Activated CD4-positive, alpha-beta T cell treated with anti-CD3 and anti-CD28 coated beads, Interleukin-10, Interleukin-2, amounts not matched to agents 100 ng/mL and 50 ng/mL, durations not matched to agents 16 hours and 8 hours (primary cell): ENCODE measurements at places on chromosomes 13 and 19.

GRCh38 chr13:80341756-80342370 lies 937 bp upstream of the SPRY2 start:
- DNase-seq = no peak

- peak; percentile 28 for DNase-seq
Observed at GRCh38 chr13:42215578-42216421, 56.2 kb upstream of the AKAP11 start.

GRCh38 chr13:112783135-112783977 lies 93.5 kb downstream of the ATP11A start:
- DNase-seq = no peak

DNA sequence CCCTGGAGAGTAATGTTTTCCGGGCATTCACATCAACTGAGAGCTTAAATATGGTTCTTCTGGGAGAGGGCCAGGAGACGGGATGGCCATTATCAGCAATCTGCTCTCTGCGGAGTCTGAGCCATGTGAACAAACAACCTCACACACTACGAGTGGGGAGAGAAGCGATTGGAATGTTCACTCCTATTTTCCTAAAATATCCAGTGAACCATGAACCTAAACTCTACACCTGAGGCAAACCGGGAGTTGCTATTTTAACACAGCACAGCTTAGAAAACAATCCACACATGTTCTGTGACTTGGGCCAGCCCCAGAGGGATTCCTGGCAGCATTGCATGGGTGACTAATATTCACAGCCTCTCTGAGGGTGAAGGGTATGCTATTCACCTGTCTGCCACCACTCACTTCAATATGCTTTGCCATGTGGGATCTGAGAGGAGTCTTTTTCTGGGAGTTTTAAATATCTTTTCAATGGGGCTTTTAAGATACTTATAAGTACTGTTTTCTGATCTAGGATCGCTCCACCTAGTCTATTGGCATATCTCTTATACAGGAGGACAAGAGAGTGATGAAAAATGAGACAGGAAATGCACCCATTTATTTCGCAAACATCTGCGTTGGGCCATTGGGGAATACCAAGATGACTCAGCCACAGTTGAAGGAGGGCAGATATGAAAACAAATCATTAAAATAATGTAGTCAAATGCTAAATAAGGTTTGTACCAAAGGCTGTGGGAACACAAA lies 72.6 kb upstream of the SERP2 start:
- peak; percentile 81 for DNase-seq

- no peak for DNase-seq
Observed at GRCh38 chr19:57557659-57558058, 2.0 kb downstream of the ZNF550 start.

GRCh38 chr13:20188667-20189553 lies 3.8 kb downstream of the GJB2 start:
- DNase-seq = no peak

DNA sequence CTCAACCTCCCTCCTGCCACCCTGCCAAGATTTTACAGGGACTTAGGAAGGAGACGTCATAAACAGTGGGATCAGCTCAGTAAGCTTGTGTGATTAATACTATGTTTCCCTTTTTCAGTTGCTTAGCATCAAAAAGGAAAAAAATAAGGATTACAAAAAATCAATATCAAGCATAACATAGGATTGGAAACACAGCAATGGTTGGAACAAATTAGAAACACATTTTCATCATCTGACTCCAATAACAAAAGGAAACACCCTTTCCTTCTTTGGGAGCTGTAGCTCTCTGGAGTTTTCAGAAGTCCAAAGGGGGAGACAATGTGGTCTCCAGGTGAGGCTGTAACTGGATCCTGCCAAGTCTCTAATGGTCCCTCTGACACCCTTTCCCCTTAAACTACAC lies 233.4 kb downstream of the B3GLCT start:
- DNase-seq = no peak

- DNase-seq = no peak
Observed at GRCh38 chr19:55616395-55616875, 7.9 kb downstream of the ZNF784 start.

DNA sequence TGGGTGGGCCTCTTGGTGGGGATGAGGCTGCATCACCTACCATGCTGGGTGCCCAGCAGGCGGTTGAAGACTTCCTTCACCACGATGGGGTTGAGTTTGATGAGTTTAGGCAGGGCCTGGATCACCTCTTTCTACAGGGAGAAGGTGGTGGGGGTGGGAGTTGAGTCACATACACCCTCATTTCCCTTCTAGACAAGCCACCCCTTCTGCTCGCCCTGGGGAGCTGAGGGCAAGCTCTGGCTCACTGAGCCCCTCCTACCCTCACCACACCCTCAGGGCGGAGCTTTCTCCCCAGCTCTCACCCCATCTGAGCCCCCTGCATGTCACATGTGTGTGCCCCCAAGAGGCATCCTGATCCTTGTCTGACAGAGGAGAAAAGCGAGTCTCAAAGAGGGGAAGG lies 7.6 kb upstream of the RSPH6A start:
- no peak for DNase-seq

DNA sequence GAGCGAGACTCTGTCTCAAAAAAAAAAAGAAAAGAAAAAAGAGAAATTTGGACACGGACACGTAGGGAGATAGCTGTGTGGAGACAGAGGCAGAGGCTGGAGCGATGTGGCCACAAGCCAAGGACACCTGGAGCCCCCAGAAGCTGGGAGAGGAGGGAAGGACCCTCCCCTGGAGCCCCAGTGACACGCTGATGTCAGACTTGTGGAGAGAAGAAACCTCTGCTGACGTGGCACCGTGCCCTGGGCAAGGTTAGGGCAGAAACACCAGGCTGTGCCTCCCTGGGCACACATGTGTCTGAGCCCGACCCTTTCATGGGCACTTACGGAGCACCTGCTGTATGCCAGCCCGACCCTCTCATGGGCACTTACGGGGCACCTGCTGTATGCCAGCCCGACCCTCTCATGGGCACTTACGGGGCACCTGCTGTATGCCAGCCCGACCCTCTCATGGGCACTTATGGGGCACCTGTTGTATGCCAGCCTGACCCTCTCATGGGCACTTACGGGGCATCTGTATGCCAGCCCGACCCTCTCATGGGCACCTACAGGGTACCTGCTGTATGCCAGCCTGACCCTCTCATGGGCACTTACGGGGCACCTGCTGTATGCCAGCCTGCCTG lies 17.8 kb downstream of the ARID3A start:
- DNase-seq = no peak

DNA sequence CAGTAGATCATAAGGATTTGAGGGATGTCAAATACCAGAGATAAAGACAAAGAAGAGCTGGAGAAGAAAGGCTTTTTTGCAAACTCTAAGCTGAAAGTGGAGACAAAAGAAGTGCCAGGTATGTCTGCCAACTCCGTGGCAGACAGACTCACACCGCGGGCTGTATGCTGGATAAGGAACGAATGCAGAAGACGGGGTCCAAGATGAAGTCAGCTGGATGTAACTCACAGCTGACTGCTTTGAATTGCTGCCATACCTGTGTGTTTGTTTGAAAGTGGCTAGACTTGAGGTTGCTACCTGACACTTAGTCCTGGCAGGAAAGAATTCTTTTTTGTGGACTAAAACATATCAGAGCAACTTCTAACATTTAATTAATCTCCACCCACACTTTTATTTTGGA lies 398.8 kb downstream of the DLEU7 start:
- no peak for DNase-seq

- DNase-seq = peak; percentile 80
Observed at GRCh38 chr13:46160471-46161066, 21.4 kb downstream of the LCP1 start.

- no peak for DNase-seq
Observed at GRCh38 chr19:33902802-33903488, 106.3 kb downstream of the KCTD15 start.

DNA sequence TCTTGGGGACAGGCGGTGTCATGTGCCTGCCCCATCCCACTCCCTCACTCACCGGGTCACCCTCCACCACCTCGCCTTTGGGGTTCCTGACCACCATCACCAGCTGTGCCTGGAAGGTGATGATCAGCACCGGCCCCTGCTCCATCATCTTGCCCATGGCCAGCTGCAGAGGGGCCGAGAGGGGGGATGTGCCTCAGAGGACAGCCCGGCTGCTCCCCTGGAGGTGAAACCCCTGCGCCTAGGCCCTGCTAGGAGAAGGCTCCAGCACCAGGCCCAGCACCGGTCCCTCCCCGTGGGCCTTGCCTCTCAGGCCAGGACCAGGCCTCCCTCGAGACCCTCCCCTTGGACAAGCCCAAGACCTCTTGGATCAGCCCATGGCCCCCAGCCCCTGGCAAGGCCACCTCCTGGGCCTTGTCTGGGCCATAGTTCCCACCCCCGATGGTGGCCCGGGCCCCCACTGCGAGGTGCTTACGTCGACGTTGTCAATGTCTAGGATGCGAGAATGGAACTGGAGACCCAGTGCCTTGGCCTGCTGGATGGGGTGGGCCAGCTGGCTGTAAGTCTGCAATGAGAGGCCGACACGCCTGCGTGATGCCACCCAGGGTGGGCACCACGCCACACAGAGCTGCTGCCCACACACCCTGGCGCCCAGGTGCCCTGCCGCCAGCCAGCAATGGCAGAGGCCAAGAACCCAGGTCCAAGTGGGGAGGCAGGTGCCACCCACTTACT lies 1.8 kb upstream of the CTXN1 start:
- no peak for DNase-seq

GRCh38 chr13:23608701-23609413 lies 38.6 kb downstream of the TNFRSF19 start:
- no peak for DNase-seq

DNA sequence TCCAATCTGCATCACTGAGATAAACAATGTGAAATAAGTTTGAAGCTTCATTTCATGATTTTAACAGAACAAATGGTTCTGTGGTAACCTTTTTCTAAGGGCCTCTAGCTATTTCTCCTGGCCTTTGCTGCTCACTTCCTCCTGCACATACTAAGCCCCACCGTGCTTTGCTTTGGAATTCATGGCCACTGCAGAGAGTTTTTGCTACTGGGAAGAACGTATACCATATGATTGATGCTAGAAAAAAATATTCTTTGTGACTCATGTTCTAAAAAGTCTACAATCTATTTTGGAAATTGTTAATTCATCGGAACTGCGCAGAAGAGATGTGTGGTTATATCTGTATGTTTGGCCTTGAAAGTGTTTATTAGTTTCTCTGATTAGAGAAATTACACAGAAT lies 747.3 kb downstream of the PCDH9 start:
- no peak for DNase-seq

DNA sequence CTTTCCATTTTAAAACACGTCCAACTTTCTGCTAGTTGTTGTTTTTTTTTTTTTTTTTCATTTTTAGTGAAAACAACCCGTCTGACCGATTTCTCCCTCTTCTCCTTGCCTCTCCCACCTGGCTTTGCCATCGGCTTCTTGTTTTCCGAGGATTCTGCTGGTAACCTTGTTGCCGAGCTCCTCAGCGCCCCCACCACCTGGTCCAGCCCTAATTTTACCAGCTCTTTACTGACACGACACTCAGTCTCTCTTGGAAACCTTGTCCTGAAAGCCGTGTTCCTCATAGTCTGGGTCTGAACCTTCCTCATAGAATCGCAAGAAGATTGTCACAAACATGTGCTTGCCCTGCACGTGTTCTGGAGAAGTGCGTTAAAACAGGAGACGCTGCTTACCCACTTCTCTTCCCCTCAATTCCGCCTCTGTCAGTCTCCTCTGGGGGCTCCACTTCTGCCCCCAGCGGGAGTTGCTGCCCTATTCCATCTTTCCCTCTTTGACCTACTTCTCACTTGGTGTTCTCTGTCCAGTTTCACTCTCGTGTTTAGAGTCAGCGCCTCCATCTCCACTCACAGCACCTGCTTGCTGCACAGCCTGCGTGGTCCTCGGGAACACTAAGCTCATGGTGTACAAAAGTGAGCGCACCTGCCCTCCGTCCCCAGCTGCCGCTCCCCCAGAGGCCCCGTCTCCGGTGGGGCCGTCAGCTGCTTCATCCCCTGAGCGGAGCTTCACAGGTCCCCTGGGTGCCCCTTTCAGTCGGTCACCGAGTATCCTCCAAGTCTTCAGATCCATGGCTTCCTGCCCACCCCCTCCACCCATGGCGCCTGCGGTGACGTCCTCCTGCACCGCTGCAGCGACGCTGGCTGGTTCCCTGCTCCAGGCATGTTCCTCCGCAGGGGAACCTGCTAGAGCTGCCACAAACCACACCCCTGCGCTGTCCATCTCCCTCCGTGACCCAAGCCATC lies 65.1 kb downstream of the TM9SF2 start:
- no peak for DNase-seq

GRCh38 chr19:53156850-53157249 lies 2.0 kb downstream of the ZNF347 start:
- DNase-seq = no peak

DNA sequence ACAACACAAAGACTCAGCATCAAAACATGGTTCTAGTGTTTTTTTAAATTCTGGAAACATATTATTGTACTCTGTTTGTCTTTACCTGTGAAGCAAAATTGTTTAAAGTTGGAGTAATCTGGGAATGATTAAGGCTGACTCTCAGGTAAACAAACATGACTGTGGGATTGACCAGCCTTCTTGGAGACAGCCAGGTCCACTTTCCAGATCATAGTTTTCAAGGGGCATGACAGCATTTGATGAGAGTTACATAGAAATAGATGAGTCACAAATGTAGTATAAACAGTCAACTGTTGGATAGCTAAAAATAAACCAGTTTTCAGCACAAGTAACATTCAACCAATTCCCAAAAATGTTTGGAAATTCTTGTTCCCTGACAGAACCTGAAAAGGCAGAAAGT lies 1680.9 kb downstream of the OLFM4 start:
- DNase-seq = no peak

DNA sequence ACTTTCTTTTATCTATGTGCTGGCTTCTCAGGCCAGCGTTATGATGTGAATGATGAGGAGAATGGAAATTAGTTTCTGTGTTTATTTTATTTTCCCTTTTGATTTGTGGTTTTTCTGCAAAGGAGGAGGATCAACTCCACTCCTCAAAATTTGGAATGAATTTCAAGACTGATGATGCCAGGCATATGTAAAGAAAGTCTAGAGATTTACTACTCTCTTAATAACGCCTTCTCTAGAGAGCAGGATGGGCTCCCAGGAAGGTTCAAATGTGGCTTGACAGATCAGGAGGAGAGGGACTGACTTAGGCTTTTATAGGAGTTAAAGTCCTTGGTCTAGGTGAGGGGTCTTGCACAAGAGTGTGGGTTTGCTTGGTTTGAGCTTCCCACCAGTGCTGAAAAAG lies 15.1 kb upstream of the POSTN start:
- DNase-seq = no peak

GRCh38 chr13:99796175-99796819 lies 175.3 kb downstream of the ZIC5 start:
- peak; percentile 26 for DNase-seq

DNA sequence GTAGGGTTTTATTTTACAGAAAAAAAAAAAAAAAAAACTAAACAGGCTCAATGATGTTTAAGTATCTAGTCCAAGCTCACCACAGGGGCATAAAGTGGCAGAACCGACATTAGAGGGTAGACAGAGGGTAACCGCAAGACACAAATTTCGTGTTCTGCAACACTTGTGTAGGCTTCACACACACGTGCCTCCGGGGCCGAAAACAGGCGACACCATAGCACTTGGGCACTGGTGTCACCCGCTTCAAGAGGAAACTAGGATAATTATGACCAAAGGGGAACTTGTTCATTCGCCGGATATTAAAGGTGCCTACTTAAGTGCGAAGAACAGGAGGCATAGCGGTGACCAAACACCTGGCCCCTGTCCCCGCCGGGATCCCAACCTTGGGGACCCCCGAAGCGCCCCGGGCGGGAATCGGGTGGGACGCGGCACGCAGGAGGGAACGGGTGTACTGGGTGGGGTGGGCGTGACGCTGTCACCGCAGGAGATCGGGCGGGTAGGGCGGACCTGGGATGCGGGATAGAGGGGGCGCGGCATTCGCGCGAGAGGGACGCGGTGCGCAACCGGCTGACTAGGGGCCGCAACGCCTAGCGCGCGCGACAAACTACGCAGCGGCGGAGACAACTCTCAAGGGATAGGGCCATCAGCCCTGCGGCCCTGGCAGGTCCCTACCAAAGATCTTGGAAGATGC lies 558 bp downstream of the MZT1 start:
- DNase-seq = peak; percentile 51
